Umbilical cord (tissue), 2 donors: ENCODE measurements at places on chromosomes 2 and 18. TPM values are rescaled to one million over a fixed set of nuclear protein-coding genes. Genes with fewer than 3 reads are reported as not detected.

DNA sequence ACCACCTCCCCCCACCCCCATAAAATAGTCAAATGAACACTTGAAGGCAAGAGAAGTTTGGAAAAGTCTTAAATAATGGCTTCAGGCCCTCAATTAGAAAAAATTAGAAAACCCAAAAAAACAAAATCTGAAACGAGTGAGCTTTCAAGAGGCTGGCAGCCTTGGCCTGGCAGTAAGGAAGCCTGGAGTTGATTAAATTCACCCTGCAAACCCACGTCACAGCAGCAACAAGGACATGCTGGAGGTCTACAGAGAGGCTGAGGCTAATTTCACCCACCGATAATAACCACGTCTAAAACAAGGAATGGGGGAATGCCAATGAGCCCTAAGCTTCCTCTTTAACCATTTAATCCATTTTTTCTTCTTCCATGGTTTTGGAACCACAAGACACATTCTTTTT, 122.7 kb upstream of the SMAD7 start:
- DNase-seq = no peak

- DNase-seq = no peak
These were observed 811.6 kb downstream of the PLCL1 start for GRCh38 chr2:198615972-198616371.

DNA sequence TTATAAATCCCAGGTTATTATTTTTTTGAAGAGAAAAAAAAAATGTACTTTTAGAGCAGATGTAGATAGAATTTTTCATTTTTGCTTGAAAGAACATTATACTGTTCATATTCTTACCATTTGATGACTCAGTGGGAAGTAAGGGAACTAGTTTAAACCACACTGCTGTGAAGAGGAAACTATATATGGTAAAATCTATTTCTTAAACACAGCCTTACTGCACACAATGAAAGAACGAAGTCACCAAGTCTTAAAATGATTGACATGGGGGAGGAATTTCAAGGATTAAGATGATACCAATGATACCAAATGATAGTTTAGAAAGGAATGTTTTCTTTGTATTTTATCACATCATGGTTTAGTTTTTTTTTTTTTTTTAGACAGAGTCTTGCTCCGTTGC, 5.0 kb downstream of the ACTR2 start:
- peak; percentile 43 for DNase-seq

- DNase-seq = peak; percentile 60
These were observed 49.3 kb downstream of the ALPK2 start for GRCh38 chr18:58579561-58580047.

DNA sequence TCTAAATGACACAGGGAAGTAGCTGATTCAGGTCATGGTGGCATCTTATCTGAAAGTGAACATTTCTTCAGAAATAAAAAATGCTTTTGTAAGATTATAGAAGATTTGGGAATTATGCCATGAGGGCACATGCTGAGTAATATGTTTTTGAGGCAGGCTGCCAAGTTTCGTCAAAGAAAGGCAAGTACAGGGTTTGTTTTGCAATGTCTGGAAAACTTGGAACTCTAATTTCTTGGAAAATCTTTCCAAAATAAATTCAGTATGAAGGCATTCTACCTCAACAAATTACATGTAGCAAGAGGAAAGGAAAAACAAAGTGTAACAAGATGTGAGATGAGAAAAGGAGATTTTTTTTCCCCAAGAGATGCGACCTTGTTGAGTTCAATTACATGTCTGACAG, 167.7 kb downstream of the PLCL1 start:
- peak; percentile 84 for DNase-seq

GRCh38 chr2:239819091-239819973, 205.8 kb downstream of the NDUFA10 start:
- DNase-seq = no peak

- peak; percentile 85 for DNase-seq
These were observed 28.3 kb upstream of the ITGB6 start for GRCh38 chr2:160228141-160228917.

DNA sequence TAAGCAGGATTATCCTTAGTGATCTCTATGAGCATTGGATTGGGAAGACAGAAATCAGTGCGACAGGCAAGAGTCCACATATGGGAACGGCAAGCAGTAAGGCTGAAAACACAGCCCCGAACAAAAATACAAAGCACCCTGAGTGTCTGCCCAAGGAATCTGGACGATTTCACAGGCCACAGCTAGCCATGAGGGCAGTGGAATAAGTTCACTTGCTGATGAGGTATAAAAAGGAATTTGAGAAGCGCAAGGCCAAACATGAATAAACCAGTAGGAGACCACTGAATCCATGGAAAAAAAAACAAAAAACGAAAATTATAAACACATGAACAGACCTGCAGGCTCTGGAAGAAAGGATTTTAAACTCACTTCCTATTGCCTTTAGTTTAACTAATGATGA, 24.3 kb downstream of the WDSUB1 start:
- no peak for DNase-seq

STAM2 gene
- total RNA-seq = 48.2 TPM

KLHL41 gene
- 0.72 TPM for total RNA-seq

NYAP2 gene
- total RNA-seq = 0.96 TPM

SPP2 gene
- total RNA-seq = not detected
